Vagina (tissue), 2 donors: ENCODE measurements at places on chromosomes 4 and X.

- DNase-seq = no peak
Measured at GRCh38 chrX:1026263-1027015, 186.0 kb downstream of the CRLF2 start.

DNA sequence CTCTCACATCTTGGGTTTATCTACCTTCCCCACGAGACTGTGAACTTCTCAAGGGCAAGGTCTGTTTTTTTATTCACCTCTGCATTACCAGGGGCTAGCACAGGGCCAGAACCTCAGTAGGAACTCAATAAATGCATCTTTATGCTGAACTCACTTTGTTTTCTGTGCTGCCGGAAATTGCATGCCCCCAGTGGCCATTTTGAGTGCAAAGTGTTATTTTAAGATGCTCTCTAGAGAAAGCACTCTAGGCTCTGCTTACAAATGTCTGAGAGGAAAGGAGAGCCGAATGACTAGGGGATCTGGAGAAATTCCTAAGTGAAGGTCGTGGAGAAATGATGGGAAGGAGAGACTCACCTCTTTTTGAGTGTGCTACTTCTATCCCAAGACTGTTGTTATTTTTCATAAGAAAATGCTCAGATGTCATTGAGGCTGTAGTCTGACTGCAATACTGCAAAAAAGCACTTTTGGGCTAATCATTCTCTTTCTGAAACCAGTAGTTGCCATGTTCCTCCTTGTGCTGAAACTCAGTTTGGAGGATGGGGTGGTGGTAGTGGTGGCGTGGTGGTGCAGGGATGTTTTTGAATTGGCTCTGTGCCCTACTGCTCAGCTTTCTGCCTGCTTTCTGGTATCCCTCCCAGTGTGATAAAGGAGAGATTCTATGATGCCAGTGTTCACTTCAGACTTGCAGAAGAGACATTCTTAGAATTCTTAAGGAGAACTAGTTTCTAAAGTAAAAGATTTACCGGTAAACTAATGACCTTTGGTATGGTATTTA is 41.3 kb downstream of the DOCK11 start:
- no peak for DNase-seq

- DNase-seq = no peak
Measured at GRCh38 chrX:16457239-16457638, 192.7 kb upstream of the S100G start.

GRCh38 chr4:143721317-143721716 is 20.8 kb upstream of the FREM3 start:
- DNase-seq = no peak

GRCh38 chrX:31423609-31424189 is 351.9 kb upstream of the FTHL17 start:
- DNase-seq = no peak

DNA sequence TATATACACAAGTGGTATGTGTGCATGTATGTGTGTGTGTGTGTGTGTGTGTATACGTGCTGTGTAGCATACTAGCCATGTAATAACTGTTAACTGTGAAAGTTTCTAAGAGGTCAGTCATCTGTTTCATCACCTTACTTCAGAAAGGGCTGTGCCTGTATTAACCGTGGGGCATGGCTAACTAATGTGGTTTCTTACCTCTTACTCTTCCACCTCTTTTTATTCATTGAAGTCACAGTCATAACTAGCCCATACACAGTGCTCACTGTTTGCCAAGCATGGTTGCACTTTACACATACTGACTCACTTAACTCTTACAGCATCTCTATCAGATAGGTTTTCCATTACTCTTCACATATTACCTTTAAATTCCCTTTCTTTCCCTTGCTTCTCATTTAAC is 23.7 kb upstream of the LRAT start:
- DNase-seq = no peak

DNA sequence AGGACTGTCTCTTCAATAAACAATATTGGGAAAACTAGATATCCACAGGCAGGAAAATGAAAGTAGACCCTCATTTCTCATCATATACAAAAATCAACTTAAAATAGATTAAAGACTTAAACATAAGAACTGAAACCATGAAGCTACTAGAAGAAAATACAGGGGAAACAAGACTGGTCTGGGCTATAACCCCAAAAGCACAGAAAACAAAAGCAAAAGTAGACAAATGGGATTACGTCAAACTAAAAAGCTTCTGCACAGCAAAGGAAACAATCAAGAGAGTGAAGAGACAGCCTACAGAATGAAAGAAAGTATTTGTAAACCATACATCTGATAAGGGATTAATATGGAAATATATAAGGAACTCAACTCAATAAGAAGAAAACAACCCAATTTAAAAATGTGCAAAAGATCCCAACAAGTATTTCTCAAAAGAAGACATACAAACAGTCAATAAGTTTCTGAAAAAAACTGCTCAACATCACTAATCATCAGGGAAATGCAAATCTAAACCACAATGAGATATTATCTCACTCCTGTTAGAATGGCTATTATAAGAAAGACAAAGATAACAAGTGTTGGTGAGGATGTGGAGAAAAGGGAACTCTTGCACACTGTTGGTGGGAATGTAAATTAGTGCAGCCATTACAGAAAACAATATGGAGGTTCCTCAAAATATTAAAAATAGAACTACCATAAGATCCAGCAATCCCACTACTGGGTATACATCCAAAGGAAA is 325.3 kb upstream of the RASGEF1B start:
- no peak for DNase-seq
